ENCODE measurements at places on chromosomes 3 and 15.
A peak's percentile ranks its signal among the peaks of the same experiment; 100 is the strongest.

GRCh38 chr15:38622304-38622703 lies 57.7 kb upstream of the RASGRP1 start:
- no peak for DNase-seq

DNA sequence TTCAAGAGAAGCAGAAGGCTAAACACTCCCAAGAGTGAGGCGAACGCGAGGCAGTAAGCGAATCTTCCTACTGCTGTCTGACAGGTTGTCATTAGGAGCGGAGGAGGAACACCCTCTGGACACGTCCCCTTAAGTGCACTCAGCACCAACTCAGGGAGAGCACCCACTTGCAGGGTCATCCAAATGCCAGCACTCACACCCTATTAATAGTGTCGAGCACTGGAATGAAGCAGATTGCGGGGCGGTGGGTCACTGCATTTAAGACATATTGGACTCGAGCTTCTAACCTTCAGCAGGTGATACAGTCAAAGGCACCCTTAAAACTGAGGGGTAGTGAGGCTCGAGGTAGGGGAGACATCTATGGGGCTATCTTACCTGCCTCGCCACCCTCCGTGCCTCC lies 28.7 kb downstream of the SH3BP5 start:
- no peak for DNase-seq

DNA sequence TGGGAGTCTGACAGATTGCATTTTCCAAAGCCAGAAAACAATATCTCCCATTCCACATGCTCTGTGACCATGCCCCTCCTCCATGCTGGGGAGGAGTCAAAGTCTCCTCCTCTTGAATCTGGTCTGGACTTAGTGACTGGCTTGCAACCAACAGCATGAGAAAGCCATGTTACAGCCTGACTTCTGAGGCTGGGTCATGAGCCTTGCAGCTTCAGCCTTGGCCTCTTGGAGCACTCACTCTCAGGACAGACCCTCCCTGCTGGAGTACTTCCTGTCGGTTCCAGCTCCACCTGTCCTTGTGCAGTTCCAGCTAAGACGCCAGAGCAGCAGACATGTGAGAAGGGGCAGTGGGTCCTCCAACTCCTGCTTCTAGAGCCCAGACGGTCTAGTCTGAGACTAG lies 49.7 kb upstream of the RBSN start:
- no peak for DNase-seq

DNA sequence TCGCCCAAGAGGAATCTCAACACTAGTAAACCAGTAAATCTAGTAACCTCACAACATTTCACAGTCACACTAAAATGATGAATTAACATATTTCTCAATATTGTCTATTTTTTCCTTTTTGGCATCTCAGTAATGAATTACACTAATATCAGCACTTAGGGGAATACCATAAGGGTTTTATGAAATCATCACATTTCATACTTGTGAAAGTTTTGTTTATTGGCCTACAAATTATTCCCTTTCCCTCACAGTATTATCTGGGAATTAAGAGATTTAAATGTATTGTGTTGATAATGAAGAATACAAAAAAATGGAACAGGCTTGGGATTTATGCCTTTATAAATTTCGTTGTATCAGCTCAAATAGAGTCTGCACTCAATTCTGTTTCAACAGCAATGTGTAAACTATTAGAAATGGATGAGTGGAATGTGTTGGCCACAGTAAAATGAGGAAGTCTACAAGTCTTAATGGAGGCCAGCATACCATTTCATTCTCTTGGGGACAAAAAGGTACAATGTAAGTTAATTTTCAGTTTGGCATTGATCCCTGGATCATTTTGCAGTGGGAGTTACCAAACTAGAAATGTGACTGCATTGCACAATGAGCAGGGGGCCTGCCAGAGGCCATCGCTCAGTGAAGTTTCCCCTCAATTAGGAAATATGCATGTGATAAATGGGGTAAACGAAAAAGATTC lies 195.4 kb downstream of the FMN1 start:
- no peak for DNase-seq

- no peak for DNase-seq
These were observed 13.9 kb downstream of the ICE2 start for GRCh38 chr15:60464836-60465630.

- DNase-seq, result no peak
These were observed 52.5 kb upstream of the UBE2Q2 start for GRCh38 chr15:75790631-75791336.

- DNase-seq, result no peak
These were observed 54.8 kb downstream of the ANAPC13 start for GRCh38 chr3:134430950-134431445.

DNA sequence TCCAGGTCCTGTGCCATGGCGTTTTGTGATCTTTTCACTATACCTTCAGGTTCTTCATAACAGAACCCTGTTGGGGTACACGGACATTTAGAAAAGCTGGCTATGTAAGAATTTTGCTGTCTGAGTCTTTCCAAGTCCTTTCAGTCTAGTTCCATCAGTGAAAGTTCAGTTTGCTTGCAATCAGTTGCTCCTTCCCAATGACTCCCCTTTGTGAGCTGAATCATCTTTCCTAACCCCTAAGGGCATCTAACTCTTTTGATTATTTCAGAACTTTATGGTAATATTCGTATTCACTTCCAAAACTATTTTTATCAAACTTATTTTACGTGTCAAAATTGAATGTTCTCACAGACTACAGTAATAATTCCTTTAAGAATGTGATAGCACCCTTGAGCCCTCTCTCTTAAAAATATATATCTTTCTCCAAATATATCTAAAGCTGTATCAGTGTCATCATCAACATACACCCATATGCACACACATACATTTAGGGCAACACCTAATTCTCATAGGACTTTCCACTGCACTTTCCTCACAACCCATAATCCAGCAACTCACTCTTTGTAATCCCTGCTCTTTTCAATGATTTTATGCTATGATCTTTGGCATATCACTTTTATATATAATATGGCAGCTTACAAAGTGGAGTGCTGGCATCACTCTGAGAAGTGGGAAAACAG lies 263.7 kb downstream of the GBE1 start:
- no peak for DNase-seq

- DNase-seq, result peak; percentile 67
These were observed 4.0 kb upstream of the SMCO1 start for GRCh38 chr3:196518966-196519717.

GRCh38 chr3:115420086-115420485 lies 203.2 kb upstream of the GAP43 start:
- DNase-seq, result no peak

GRCh38 chr15:40016224-40016865 lies 22.6 kb downstream of the SRP14 start:
- DNase-seq, result no peak

- no peak for DNase-seq
These were observed 20.4 kb downstream of the BMF start for GRCh38 chr15:40087991-40088928.

GRCh38 chr3:15667484-15667883 lies 65.9 kb downstream of the BTD start:
- DNase-seq, result no peak

All from stimulated activated CD4-positive, alpha-beta T cell treated with anti-CD3 and anti-CD28 coated beads, Interleukin-2, amount 100 ng/mL, for 48 hours (primary cell).